ENCODE measurements at places on chromosomes 6 and 20.

- DNase-seq = no peak
Observed at GRCh38 chr6:134406311-134406710, 88.4 kb upstream of the SGK1 start.

GRCh38 chr6:75666592-75666991 lies 64.9 kb downstream of the SENP6 start:
- DNase-seq = no peak

GRCh38 chr20:61360940-61361339 lies 108.9 kb downstream of the CDH4 start:
- no peak for DNase-seq

- DNase-seq = no peak
Observed at GRCh38 chr6:44441091-44441855, 53.8 kb downstream of the CDC5L start.

DNA sequence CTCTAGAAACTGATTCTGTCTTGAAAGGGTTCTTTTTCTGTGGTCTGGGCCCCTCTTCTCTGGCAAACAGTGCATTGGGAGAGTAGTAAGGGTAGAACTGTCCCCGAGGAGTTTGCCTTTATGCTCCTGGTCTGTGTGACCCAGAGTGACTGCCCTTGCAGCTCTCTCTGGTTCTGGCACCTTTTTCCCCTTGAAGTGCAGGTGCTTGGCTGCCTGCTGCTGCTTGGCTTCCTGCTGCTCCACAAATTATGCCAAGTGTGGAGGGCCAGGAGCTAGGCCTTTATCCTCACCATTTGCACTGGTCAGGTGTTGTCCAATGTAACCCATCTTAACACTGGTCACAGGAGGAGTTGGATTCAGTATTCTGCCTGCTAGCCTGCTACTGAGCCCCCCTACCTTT lies 11.2 kb downstream of the KIZ start:
- no peak for DNase-seq

DNA sequence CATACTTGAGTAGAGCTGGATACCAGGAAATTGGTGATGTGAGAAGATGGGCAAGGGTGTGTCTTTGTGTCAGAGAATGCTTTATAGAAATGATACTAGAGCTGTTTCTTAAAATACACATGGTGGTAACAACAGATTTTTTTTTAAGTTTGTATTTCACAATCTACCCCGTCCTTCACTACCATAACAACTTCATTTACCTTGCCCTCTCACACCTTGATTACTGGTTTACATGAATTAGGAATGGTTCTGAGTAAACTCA lies 45.4 kb downstream of the RARS2 start:
- DNase-seq = no peak

DNA sequence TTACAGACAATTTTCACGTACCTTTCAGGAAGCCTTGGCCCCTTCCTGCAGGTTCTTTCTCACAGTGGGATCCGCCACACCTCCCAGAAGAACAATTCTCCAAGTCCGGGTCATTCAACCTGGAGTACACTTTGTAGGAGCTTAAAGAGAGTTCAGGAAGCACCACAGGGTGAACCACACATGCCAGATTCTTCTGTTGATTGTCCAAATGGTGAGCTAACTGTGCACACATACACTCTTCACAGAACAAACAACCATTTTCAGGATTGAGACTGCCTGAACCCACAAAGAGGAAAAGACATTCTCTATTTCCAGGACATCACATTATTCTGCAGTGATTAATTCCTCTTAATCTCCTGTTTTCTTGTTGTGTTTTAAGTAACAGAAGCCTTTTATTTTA lies 51.0 kb downstream of the SCGN start:
- no peak for DNase-seq

GRCh38 chr6:139931747-139932146 lies 557.3 kb upstream of the CITED2 start:
- no peak for DNase-seq

DNA sequence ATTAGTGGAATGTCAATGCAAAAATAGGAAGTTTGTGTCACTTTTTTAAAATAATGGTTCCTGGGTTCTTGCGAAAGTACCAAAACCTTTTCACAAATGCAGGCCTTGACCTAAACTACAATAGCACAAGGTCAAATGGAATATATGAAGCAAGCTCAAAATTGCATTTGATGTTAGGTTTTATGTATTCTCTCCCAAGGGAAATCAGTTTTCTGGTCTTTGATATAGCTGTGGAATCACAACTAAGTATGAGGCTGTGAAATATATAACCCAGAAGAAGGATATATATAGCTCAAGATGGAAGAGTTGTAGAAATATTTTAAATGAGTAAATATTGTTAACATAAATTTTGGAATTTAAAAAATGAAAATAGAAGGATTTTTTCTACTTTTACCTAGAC lies 327.3 kb downstream of the RIMS1 start:
- DNase-seq = no peak

DNA sequence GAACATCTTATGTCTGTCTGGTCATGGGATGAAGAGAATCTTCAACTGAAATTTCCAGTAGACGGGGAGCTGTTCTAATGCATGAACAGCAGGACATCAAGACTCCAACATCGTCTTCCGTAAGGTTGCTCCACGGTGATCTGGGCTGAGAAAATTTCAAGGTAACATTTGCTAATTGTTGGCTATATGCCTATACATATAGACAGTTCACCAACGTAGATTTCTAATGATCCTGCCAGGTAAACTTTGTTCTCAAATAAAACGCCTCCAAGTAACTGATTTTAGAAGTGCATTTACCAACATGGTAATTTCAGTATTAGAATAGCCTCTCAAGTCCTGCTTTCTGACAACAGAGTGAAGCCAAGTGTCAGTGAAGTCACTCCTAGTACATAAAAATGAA lies 11.3 kb upstream of the PXDC1 start:
- no peak for DNase-seq

- no peak for DNase-seq
Observed at GRCh38 chr6:1884313-1884712, 274.6 kb downstream of the FOXC1 start.

- DNase-seq = peak; percentile 10
Observed at GRCh38 chr6:82144007-82144851, 103.3 kb downstream of the IBTK start.

DNA sequence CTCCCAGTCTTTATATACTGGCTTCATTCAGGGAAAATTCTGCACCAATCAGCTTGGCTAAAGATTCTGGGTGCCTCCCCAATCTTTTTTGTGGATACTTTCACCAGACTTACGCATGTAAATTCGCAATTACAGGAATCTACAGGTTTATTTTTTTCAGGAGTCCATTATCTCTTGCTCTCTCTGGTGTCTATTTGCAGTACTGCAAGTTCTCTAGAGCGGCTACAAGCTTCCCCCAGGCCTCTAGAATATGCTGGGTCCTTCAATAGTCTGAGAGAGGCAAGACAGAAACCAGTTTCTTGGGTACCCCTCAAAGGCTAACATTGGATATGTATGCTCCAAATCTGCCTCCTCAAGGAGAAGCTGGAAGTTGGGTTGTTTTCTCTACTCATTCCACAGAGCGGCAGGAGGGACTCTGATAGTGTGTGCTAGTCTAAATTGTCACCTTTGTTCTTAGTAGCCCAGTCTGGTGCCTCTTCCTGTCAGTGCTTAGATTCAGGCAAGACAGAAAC lies 58.5 kb downstream of the SUN5 start:
- DNase-seq = no peak

DNA sequence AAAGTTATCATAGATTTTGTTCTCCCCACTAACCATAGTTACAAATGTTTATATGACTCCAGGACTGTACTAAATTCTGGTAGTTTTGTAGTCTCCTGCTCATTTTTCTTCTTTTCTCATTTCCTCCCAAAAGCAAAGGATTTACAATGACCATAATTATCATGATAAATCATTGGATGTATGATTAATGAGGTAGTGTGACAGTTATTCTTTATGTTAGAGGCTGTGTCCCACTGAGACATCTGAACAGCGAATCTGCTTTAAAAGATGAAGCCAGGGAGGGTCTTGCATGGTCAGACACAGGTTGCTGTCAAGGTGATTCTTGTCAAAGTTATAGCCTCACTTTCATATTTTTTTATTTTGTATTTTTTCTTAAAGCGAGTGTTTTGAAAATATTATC lies 285.2 kb upstream of the STXBP5 start:
- DNase-seq = no peak

GRCh38 chr6:17705428-17705777 lies 1.3 kb downstream of the NUP153 start:
- no peak for DNase-seq

DNA sequence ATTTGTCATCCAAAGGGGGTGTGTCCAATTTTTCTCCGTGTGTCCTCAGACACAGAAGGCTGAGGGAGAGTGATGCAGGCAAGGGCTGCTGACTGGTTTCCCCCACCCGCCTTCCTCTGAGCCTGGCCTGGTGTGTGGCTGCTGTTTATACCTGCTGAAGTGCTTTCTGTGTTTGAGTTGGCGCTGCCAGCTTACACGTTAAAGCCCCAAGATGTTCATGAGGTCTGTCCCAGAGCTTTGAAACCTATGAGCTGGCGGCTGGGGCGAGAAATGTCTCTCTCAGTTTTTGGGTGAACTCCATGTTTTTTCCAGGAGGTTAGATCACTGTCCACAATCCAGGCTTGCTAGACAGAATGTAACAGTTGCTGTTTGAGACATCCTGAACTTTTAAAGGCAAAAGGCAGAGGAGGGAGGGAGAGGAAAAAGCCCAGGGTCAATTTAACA lies 69.0 kb upstream of the CCN2 start:
- DNase-seq = no peak

- DNase-seq = peak; percentile 40
Observed at GRCh38 chr6:17705778-17706579, 746 bp downstream of the NUP153 start.

Data from frontal cortex (tissue), 4 donors.